ENCODE measurements at places on chromosomes 4 and X.

- DNase-seq, result no peak
Measured at GRCh38 chr4:100754751-100755150, 236.9 kb upstream of the EMCN start.

DNA sequence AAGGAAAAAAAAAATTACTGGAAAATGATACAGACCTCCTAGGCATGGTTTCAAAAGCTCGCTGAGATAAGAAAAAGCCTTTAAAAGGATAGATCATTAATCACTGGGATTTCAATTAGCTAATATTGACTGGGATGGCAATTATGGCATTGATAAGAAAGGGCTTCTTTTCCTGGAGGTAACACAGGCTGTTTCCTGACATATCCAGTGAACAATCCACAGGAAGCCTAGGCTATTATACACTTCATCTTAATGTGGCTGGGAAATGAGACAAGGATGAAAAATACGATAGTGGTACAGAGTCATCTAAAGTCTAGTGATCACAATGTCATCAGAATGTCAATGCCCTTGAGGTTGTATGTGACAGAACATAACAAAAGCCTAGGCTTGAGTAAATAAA is 1579.3 kb downstream of the C4orf33 start:
- DNase-seq, result no peak

- no peak for DNase-seq
Measured at GRCh38 chr4:6257247-6258025, 12.2 kb upstream of the WFS1 start.

DNA sequence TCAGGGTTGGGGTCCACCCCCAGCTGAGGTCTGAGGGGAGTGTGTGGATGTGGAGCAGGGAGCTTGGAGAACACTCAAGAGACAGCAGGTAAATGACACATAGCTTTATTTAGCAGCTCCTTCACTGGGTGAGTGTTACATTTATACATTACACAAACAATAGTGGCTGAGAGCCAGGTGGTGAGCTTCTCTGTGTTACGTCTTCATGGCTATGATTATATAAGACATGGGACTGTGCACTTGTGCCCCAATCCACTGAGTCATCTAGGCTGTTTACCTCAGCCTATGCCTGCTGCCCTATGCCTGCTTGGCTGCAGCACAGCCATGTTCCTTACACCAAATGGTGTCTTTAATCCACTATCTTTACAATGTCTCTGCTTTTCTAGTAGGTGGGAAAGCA is 459.6 kb downstream of the AFF2 start:
- no peak for DNase-seq

GRCh38 chr4:68416591-68416990 is 30.7 kb upstream of the TMPRSS11E start:
- no peak for DNase-seq

GRCh38 chrX:130028196-130028595 is 45.8 kb downstream of the BCORL1 start:
- peak; percentile 15 for DNase-seq

DNA sequence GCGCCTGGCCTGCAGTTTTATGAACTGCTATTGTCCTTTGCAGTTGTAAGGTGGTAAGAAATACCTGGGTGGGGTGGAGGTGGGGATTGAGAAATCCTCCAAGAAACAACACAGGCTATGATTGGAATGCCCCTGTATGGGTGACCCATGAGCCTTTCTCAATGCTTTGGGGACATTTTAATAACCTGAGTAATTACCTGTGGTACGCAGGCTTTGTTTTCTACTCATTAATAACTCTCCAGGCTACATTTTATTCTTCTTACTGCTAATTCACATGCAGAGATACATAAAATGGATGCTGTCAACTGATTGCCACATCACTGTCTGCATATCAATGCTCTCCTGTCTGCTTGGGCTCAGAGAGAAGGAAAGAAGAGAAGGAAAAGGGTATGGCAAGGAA is 41.8 kb downstream of the PHEX start:
- no peak for DNase-seq

- no peak for DNase-seq
Measured at GRCh38 chr4:12123707-12124106, 695.0 kb upstream of the HS3ST1 start.

DNA sequence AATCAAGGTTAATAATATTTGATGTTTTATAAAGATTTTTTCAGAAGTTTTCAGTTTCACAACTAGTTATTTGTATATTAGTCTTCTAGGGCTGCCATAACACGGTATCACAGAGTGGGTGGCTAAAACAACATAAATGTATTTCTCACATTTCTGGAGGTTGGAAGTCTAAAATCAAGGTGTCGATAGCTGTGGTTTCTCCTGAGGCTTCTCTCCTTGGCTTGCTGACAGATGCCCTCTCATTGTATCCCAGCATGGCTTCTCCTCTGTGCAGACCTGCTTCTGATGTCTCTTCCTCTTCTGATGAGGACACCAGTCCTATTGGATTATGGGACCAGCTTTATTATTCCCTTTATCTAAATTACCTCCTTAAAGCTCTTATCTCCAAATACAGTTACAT is 1456.6 kb downstream of the STIM2 start:
- DNase-seq, result no peak

DNA sequence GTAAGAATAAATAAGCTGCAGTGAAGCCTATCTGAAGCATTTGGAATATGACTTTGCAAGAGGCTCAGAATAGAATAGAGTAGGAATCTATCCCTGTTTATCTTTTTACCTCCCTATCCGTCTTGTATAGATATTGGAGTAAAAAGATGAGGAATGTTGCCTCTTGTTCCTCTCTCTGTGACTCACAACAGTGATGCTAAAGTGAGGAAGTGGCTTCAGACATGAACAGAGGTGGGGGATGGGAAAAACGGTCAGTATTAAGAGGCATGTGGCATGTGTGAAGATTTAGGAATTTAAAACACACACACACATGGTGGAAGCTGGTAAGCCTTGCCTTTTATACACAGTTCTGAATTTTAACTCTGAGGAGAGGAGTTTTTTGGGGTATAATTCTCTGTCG is 3.8 kb upstream of the DCAF4L1 start:
- DNase-seq, result no peak

DNA sequence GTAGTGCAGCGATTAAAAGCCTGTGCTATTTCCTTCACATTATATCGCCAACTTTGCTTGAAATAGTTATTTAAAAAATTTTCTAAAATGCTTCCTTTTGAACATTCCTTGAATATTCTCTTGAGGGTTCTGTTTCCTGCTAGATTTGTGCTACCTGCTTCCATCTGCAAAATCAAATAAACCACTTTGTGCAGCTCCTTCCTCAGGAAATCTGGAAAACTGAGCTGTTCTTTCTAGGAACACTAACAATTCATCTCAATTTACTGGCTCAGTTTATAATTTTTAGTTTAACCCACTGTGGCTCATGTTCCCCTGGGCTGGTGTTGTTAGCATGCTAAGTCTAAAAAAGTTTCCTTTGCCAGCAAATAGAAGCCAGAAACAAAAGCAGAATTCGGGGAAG is 88.1 kb upstream of the LCORL start:
- no peak for DNase-seq

DNA sequence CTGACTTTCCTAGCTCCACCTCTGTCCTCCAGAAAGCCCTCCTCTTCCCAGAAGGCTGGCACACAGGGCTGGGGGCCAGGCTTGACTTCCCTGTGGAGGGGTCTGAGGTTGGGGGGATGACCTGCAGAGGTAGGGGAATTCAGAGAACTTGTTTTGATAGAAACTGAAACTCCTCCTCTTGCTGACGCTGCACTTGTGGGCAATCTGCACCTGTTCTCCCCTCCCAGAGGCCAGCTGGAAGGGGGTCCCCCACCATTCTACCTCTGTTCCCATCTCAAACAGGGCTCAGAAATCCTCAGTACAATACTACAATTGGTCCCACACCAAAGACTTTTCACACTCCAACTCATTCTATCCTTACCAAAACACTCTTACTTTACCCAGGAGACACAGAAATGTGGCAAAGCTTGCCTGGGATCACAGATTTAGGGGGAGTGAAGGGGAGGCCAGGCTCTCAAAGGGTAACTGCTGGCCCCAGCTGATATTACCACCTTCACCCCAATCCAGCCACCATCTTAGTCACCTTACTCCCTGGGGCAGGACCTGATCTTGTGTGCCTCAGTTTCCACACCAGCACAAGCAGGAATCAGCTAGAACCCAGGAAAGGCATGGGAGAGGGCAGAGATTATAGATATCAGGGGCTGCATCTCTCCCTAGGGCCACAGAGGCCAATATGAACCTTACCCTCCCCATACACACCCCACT is 18.5 kb downstream of the OTUD5 start:
- DNase-seq, result peak; percentile 45

GRCh38 chr4:105509291-105509690 is 35.4 kb upstream of the PPA2 start:
- DNase-seq, result no peak

DNA sequence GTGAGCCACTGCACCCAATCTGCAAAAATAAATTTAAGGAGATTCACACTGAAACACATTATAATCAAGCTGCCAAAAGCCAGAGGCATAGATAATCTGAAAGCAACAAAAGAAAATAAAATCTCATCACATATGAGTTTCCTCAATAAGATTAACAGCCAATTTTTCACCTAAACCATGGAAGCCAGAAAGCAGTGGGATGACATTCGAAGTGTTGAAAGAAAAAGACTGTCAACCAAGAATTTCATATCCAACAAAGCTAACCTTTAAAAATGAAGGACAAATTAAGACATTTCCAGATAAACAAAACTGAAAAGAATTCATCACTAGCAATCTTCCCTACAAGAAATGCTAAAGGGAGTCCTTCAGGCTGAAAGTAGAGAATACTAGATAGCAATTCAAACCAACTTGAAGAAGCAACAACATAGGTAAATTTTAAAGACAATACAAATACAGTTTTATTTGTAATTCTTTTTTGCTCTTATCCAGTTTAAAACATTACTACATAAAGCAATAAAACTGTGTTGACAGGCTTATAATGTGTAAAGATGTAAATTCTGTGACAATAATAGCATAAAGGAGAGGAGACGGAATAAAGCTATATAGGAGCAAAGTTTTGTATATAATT is 23.1 kb upstream of the KLHL8 start:
- no peak for DNase-seq

DNA sequence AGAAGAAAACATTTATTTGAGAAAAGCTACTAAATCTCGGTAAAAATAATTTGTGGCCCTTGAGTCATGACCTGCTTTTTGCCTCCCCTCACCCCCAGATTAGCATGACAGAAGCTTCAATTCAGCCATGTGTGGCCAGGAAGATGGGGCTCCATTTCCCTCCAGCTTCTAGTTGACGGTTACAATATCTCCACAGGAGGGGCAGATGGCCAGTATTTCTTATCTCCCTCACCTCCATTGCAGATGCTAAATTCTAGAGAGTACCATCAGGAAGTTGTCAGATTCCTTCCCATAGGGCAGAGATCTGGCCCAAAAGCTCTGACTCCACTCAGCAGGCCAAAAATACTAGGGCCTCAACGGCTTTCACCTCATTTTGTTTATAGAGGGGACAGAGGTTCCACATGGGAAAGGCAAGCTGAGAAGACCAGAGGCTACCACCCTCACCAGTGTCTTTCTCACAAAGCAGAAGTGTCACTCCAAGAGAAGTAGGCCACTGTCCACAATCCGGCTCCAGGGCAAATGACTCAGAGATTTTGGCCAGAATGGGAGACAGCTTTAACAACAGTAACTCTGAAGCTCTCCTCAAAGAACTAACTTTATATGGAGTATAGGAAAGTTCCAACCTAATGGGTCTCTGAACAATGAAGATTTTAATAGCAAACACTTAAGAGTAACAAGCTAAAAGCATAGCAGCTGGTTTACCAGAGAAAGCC is 108.3 kb downstream of the TBC1D19 start:
- DNase-seq, result no peak

DNA sequence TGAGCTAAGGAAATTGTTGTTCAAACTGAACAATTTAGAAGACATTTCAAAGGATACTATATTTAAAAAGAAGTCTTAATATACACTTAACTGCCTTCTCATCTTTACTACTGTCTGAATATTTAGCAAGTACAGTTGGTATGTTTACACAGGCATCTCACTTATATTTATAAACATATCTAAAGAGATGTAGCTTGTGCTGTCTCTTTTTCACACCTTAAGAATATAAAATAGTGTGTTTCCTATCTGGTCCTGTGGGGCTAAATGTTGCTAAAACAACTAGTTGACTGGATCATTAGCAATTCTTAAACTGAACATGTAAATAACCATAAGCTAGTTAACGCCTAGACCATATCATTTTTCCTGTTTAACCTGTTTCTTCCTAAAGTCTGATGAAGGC is 336.3 kb downstream of the PPP3CA start:
- no peak for DNase-seq

DNA sequence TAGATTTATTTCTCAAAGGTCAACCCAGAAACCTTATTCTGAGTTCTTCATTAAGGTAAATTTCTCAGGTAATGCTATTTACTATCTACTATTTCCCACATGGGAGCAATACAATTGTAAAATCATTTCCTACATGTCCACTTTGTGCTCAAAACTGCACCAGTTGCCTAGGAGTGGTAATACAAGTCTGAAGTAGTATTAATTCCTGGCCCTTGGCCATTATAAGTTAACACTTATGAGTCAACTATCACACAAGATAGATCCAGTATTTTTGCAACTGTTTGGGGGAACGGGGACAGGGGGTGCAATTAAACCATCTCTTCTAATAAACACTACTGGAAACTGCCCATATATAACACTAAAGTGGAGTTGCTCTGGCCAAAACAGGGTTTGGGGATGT is 48.9 kb downstream of the ACSL4 start:
- DNase-seq, result no peak

GRCh38 chr4:186823989-186824388 is 100.3 kb upstream of the FAT1 start:
- no peak for DNase-seq

DNA sequence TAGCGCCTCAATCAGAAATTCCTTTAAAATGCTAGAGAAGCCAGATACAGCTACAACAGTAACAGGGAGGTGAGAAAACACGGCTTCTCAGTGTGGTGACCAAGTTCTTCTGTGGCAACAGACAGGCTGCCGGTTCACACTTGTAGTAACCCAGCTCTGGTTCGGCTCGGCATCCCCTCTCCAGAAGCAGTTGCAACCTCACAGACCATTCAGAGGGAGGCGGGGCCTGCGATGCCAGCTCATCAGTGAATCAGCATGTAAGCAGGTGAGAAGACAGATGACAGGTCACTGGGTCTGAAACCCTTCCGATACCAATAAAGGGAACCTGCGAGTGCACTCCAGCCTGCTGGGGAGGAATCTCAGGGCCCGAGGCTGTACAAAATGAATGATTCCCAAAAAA is 251.0 kb downstream of the KCNIP4 start:
- DNase-seq, result no peak

GRCh38 chrX:117752745-117753144 is 363.9 kb downstream of the KLHL13 start:
- DNase-seq, result no peak

- DNase-seq, result no peak
Measured at GRCh38 chr4:89162496-89162895, 51.2 kb downstream of the TIGD2 start.

DNA sequence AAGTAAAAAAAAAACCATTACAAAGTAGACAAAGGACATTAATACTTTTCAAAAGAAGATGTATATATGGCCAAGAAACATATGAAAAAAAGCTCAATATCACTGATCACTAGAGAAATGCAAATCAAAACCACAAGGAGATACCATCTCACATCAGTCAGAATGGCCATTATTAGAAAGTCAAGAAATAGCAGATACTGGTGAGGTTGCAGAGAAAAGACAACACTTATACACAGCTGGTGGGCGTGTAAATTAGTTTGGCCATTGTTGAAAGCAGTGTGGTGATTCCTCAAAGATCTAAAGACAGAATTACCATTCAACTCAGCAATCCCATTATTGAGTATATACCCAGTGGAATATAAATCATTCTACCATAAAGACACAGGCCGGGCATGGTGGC is 39.3 kb downstream of the TASL start:
- no peak for DNase-seq

GRCh38 chr4:77465271-77465670 is 140.3 kb upstream of the CXCL13 start:
- no peak for DNase-seq

- DNase-seq, result no peak
Measured at GRCh38 chrX:150081076-150081475, 142.8 kb upstream of the EOLA2 start.

Data from activated effector memory CD4-positive, alpha-beta T cell treated with Interleukin-2 at 50 U/mL for 16 hours (primary cell).